CD4-positive, alpha-beta memory T cell (primary cell): ENCODE measurements at places on chromosomes 2 and 18.

DNA sequence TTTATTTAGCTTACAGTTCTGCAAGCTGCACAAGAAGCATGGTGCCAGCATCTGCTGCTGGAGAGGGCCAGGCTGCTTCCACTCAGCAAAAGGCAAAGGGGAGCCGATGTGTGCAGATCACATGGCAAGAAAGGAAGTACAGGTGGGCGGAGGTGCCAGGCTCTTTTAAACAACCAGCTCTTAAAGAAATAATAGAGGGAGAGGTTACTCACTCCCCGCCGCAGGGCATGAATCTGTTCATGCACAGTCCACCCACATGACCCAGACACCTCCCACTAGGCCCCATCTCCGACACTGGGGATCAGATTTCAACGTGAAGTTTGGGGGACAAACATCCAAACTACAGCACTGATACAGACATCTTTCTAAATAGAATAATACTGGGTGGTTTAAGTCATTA is 105.8 kb downstream of the MTCL1 start:
- DNase-seq: no peak

DNA sequence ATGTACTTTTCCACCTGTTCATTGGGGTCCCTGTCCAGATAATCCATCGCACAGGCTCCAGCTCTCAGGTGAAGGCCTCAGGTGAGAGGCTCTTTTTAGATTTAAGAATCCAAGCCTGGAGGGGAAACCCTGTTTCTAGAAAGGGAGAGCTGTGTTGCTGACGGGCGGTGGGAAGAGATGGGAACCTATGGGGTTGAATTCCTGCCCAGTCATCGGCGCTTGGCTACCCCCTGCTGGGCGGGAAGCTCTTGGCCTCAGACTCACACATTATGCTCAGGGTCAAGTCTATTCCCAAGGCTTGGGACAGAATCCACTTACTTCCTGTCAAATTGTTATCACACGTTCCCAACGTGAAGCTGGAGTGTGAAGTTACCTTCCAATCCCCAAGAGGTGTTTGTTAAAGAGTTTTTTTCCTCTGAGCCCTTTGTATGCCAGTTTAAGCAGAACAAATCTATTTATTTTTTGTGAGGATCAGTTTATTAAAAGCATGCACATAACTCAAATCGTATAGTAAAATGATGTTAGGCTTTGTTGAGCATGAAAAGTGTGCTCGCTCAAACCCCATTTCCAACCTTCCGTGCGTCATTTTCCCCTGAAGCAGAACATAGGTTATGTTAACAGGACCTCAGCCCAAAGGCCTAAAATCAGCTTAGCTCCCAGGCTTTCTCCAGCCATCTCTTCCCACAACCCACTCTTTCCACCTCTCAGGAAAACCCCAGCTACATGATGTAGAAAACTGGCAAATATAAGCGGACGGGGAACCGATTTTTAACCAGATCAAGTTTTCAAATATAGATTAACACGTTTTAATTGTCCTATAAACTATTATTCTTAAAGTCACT is 181.7 kb upstream of the ETAA1 start:
- peak; percentile 0 for DNase-seq

GRCh38 chr18:75087119-75088020 is 121.6 kb downstream of the PTGR3 start:
- no peak for DNase-seq

GRCh38 chr2:132816234-132816633 is 146.2 kb upstream of the LYPD1 start:
- DNase-seq: no peak

DNA sequence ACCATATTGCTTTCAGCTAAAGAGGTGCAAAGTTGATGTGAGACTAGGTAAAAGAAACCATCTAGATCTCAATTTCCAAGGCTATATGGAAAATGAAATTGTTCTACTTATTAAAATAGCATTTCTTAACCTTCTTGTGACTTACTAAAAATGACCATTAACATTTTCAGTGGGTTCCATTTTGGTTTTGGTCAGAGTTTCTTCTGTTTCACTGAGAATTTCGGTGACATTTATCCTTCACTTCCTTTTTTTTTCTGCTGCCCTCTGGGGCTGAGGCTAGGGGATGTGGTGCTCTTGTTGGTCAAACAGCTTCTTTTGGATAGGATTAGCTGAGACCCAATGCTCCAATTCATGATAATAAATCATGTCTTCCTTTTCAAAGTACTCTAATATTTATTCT is 44.3 kb upstream of the REL start:
- DNase-seq: no peak

GRCh38 chr2:239142806-239143205 is 258.0 kb downstream of the HDAC4 start:
- no peak for DNase-seq

- DNase-seq: no peak
Observed at GRCh38 chr2:40690525-40690924, 238.6 kb upstream of the SLC8A1 start.

DNA sequence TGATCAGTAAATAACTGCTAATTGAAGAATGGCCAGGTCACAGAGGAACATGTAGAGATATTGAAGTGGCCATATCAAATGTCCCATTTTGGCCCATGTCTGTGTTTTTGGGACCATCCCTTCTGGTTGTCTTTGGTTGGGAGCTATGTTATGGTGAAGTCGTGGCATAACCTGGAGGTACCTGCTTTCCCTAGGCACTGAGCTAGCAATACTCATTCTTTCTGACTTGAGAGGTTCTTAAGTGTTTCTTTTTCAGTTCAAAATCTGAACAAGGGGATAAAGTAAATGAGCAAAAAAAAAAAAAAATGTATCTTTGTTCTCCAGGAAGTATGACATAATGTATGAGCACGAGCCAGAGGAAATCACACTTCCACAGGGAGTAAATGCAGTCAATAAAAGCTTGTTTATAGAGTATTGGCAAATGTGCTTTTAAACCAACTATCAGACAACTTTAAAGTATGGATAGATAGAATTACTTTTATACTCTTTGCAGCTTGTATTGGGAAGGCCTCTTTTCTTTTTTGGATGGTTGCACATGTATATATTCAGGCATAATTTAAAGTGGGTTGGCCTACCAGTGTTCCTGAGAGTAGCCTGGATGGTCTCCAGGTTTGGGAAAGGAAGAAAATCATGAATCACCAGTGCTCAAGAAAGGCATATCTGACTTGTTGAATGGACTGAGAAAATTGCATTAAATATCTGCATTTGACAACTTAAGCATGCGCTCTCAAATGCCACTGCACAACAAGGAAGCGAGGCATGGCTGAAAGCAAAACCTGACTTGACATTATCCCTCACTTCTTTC is 125.0 kb downstream of the SPHKAP start:
- DNase-seq: no peak

GRCh38 chr2:10022966-10023662 is 20.2 kb upstream of the KLF11 start:
- no peak for DNase-seq

DNA sequence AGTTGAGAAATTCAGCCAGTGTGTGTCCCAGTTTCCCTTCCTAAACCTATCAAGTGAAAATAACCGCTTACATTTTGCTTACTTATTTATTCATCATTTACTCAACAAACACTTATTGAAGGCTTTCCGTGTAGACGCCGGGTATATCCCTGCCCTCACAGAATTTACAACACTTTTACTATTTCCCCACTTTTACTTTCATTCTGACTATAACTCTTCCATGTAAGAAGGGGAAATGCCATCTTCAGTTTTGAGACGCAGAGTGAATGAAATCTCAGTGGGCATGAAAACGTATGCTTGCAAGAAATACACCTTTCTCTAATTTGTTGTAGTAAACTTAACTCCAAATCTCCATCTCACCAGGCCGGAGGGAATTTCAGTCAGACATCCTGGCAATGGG is 251.0 kb upstream of the CHAC2 start:
- DNase-seq: no peak

GRCh38 chr2:157067562-157067961 is 189.9 kb upstream of the GALNT5 start:
- DNase-seq: no peak

- no peak for DNase-seq
Observed at GRCh38 chr2:177592397-177592796, 199.8 kb downstream of the AGPS start.

DNA sequence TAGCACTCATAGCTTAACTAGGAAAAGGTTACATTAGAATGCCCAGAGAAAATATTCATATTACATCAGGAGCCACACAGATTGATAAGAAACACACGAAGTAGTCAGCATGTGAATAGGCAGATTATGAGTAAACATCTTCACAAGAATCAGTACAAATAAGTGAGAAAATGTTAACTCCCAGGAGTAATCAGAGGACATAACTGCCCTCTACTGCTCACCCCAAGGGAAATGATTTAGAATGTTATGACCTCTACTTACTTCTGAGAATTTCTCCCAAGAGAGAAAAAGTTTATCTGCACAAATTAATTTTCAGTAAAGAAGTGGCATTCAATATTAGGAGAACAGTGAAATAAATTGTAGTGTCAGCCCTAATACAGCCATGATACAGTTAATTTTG is 39.1 kb upstream of the ACKR3 start:
- no peak for DNase-seq

DNA sequence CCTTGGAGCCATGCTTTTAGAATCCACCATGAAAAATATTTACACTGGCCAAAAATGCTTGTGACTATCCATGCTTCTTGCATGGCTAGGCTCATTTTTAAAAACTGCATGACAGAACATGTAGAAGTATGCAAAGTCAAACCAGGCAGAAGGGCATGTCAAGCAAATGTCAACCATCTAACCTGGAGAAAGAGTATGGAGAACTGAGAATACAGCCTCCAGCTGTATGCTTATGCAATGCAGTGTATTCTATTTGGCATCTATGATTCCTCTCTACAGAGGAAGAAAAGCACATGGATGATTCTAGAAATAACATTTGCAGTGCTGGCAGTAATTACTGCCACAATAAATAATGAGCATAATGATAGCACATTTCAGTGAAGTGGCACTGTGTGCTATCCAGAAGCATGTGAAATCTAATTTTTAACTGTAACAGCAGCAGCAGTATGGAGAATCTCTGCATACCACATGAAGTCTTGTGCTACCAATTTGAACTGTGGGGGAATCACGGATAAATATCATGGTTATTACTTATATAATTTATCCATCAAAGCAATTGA is 87.3 kb upstream of the CCDC141 start:
- DNase-seq: no peak

DNA sequence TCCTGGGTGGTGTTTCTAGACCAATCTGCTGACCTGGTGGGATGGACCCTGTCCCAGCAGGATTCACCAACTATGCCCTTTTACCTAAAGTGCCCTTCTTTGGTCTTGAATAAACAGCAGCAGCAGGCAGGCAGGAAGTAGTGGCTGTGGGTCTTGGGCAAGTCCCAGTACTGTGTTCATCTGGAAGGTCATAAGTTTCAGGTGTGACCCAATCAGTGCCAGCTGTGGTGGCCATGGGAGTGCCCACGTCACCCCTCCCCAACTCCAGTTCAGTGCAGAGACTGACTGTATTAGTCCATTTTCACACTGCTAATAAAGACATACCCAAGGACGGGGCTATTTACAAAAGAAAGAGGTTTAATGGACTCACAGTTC is 148.3 kb upstream of the SRD5A2 start:
- DNase-seq: no peak

DNA sequence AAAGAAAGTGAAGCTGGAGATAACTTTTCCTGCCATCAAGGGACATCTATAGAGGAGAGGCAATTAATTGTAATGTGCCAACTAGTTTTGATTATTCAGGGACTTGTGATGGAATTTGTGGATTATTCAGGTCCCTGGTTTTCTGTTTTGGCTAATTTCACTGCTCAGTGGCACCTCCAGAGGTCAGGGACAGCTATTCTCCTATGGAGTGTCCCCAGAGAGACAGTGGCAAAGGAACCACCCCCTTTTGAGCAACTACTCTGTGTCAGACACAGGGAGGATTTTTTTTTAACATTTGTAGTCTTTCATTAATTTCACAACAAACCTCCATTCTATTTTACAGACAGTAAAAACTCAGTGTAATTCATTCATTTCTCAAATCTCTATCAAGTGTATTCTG is 206.0 kb upstream of the SPRED2 start:
- no peak for DNase-seq

GRCh38 chr2:127810156-127810618 is 784 bp downstream of the WDR33 start:
- no peak for DNase-seq

- DNase-seq: no peak
Observed at GRCh38 chr18:11828786-11829432, 22.3 kb upstream of the CHMP1B start.

GRCh38 chr18:78774741-78775141 is 204.9 kb upstream of the SALL3 start:
- no peak for DNase-seq

DNA sequence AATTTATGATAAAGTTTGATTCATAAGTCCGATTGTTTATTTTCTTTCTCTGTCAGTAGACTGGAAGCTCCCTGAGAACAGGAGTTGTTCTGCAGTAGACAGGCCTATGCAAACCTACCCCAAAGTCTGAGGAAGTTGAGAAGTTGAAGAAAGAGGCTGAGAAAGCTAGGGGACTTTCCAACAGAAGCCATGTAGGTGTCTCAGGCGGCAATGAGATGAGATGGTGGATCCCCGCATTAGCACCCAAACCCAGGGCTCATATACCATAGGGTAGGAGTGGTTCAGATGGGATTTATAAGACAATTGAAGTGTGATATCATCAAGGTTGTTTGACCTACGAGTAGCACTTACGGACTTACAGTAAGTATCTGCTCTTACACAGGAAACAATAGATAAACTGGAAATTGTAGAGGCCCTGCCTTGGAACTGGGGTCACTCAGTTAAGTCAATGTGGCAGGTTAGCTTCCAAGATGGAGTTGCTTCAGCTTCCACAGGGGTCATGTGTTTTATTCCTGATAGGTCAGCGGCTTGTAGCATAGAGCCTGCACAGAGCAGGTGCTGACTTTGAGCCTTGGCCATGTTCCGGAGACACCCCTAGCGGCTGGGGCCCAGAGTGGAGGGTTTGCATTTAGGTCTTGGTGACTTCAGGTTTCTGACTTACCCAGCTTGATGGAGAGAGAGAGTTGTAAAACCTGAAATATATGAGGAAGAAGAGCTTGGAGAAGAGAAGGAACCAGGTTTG is 2.3 kb upstream of the PSD4 start:
- DNase-seq: no peak

DNA sequence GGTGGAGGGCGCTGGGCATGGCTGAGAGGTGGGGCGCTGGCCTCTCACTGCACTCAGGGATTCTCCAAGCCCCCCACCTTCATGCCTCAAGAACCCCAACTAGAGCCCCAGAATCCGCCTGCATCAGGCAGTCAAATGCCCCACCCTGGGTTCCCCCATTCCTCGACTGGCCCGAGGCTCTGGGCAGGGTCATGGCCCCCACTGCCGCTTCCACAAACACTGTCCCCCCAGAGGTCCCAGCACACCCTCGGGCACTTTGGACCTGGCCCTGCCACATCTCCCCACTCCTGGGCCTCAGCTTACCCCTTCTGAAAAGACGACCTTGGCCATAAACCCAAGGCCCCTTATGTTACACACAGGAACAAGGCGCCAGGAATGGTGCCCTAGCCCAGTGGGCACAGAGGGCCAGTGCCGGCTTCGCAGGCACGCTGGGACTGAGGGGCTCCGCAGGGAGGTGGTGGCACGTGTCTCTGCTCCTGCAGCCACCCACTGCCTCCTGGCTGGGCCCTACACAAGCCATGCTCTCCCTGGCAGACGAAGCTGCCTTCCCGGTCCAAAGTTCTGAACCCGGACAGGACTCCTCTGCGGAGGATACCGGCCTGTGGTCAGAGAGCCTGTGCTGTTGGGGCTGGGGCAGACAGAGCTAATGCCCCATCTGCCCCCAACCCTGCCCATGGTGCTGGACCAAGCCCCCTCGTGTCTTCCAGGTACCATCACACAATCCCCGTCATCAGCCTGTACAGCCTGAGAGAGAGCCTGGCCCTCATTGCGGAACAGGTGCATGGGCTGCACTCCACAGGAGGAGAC is 6.8 kb downstream of the AGXT start:
- DNase-seq: no peak

- DNase-seq: no peak
Observed at GRCh38 chr2:149808556-149808955, 221.0 kb upstream of the MMADHC start.
